ENCODE measurements at places on chromosomes 12 and 14.
A peak's percentile ranks its signal among the peaks of the same experiment; 100 is the strongest.

- DNase-seq, result no peak
Measured at GRCh38 chr14:40096968-40097367, 664.7 kb upstream of the FBXO33 start.

DNA sequence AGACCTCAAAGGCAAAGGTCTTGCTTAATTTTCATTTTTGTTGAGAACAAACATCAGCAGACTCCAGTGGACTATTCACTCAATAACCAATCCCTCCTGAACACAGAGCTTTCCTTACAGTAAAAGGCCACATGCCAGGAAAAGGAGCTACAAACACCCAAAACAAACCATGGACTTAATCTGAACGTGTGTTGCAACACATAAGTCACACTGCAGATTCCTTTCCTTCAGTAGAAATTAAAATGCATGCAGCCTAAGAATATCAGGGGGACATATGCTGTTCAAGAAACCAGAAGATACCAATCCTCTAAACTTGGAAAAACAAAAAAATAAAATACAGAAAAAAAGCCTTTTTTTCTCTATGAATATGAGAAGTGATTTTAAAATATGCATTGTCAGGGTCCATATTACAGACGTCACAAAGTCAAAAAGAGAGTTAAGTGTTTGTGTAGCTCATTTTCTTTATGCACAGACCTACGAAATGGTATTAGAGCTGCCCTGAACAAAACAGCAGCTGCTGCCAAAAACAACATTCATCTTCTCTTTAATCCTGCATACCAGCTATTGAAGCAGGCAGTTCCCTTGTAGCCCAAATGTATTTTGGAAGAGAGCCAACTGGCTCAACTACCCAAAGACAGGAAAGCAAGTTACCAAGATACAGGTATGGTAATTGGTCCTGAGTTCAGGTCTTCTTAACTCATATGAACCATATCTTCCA is 26.2 kb downstream of the KITLG start:
- peak; percentile 53 for DNase-seq

- DNase-seq, result peak; percentile 53
Measured at GRCh38 chr14:23294734-23295561, 7.7 kb downstream of the PPP1R3E start.

GRCh38 chr12:15256761-15257160 is 35.5 kb upstream of the RERG start:
- no peak for DNase-seq

- no peak for DNase-seq
Measured at GRCh38 chr12:92929983-92930382, 888 bp upstream of the EEA1 start.

DNA sequence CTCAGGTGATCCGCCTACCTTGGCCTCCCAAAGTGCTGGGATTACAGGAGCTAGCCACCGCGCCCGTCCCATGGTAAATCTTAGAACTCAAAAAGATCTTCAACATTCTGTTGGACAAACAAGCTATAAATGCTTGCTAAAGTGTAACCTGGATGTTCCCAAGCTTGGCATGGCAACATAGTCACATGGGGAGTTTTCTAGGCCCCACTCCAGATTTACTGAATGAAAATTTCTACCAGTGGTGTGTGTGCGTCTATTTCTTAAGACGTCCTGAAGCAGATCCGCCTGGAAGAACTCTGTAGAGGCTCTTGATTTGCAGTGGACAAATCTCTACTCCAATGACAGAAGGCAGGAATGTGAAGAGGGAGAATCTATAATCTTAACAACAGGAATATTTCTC is 59.9 kb downstream of the ZFYVE21 start:
- DNase-seq, result no peak

DNA sequence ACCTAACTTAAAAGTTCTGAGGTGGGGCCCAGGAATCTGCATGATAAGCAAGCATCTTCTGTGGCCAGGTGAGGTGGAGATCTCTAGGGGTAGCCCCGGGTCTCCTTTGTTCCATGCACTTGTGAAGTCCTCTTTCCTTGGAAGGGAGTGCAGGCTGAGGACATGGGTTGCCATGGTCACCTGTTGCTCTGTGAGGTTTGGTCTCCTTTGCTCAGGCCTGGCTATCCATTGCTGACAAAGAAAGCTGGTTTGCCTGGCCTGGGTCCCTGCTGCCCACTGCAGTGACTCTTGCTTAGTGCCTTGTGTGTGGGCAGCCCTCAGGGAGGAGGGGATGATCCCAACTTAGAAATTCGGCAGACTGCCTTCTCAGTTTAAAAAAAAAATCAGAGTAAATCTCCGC is 11.1 kb downstream of the NRXN3 start:
- no peak for DNase-seq

DNA sequence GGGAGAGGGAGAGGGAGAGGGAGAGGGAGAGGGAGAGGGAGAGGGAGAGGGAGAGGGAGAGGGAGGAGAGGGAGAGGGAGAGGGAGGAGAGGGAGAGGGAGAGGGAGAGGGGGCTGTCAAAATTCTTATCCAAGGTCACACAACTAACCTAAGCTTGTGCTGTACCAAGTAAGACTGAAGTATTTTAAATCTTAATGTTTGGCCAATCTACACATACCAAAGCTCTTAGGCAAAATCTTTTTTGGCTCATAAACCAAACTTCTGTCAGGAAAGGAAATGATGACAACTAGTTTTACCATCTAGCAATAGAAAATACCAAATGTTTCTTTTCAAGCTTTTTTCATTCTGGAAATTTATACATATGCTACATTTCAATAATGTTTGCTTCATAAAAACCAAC is 33.8 kb downstream of the CCDC38 start:
- DNase-seq, result no peak

DNA sequence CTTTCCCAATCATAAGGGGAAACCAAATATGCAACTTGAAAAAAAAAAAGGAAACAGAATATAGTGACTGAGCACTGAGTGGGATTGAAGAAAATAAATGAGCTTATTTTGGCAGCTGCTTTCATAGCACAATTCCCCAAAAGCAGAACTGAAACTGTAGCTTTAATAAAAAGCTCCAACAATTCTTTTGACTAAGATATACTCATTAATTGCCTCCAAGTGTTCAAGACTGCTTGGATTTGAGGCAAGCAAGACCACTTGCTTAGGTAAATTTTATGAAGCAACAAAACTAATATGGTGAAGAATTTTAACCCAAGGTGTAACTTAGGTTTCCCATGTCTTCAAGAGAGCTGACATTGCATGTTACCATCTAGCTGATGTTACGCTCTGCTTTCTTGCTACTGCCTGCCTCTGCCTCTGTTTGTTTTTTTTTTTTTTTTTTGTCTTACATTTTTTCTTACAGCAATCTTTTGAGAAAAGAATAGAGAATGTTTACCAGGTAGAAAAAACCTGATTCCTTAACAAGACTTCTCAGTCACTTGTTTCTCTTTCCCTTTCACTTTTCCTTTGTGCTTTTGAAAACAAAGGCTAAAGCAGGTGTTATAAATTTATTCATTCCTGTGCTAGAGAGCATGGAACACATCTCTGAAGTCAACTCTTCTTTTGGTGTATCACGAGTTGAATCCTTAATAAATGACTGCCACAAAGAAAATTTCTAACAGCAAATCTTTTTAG is 134.4 kb downstream of the BCAT1 start:
- DNase-seq, result no peak

DNA sequence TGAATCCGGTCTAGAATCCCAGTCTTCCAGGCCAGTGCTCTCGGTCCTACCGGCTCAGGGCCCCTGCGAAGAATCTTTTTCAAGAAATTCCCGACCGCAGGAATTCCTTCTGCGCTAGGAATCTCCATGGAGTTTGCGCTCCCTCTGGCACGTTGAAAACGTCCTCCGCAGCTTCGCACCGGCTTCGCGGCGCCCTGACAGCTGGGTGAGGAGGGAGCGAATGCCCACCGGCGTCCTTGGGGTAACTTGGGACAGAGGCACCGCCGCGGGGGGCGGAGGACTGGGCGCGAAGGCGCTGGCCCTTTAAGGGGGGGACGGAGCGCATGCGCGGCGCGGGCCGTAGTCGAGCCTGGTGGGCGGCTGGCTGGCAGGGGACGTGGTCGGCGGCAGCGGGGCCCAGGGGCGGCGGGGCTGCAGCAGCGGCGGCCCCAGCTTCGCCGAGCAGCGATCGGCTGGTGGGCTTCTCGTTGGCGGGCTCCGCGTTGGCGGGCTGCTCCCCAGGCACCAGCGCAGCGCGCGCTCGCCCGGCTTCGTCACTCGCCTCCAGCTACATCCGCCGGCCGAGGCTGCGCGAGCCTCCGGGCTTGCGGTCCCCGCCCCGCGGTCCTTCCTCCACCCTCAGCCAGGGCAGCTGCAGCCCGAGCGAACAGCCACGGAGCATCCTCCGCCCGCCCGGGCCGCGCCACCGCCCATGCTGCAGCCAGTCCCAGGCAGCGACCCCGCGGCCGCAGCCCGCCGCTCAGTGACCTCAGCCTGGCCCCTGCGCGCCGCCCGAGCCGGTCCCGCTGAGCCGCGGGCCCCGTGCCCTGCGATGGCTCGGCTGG is at the start of gene VASH1:
TSS of gene VASH1 (plus strand) at position 333 of the 824 bp plus-strand sequence. CDS start 1,354 bp downstream, outside the sequence.
- DNase-seq, result peak; percentile 86

DNA sequence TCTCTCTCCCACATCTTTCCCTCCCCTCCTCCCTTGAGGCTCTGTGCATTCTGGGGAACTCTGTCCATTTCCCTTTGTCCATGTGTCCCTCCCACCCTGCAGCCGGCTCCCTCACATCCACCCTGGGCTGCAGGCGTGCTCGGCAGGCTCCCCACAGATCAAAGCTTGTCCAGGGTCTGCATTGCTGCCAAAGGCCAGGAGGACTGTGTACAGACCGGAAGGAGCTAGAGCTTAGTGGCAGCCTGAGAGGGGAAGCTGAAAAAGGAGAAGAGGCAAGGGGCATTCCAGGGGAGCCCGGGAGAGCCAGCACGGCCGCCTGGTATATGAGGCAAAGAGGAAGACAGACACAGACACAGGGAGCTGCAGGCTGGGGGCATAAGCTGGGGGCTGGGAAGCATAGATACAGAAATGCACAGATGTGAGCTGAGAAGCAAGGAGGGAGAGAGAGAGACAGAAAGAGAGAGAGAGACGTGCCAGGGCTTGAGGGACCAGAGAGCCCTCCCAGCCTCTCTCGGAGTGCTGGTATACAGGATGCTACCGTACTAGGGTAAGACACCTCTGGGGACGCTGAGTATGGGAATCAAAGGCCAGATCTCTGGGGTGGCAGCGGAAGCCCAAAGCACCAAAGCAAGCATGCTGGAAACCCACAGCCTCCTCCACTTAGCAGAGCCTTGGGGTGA is 3.3 kb downstream of the CD4 start:
- no peak for DNase-seq

DNA sequence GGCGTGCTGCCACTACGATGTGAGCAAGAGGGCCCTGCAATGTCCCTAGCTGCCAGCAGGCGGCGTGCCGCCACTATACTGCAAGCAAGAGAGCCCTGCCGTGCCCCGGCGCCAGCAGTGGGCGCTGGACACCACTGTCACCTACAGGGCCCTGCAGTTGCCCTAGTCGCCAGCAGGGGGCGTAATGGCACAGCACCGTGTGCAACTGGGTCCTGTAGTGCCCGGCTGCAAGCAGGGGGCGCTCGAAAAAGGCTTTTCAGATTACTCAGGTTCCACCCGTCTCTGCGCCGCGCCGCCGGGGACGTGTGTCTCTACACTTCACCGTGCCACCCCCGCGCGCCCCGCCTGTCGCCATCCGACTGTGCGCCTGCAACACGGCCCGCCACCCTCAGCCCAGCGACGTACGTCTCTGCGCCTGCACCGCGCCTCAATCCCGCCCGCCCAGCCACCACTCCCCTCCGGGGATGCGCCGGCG is 1356.9 kb downstream of the TMEM121 start:
- DNase-seq, result peak; percentile 36

- no peak for DNase-seq
Measured at GRCh38 chr14:93299416-93299815, 33.4 kb downstream of the BTBD7 start.

DNA sequence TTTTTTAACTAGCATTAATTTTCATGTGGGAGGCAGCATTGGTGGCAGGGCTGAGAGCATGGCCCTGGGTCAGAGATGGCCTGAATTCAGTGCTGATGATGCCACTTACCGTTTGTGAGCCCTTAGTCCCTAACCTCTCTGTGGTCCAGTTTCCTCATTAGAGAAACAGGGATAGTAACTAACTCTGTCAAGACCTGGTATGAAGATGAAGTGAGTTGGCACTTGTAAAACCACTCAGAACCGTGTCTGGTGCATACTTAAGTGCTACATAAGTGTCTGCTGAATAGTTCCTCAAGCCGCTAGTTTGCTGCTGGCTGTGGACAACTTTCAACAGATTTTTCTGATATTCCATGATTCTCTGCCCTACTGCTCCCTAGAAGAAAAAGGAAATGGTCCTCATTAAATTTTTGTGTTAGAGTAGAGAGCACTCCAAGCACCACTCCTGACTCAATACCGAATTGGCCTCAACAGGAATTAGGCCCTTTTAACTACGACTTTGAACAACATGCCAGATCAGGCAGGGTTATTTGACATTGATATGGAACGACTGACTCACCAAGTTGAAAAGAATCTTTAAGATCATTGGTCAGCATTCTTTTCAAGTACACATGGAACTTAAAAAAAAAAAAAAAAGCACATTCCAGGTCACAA is 250.2 kb downstream of the ANO2 start:
- DNase-seq, result no peak

GRCh38 chr12:121826318-121827150 is 22.7 kb downstream of the SETD1B start:
- DNase-seq, result no peak

- no peak for DNase-seq
Measured at GRCh38 chr14:22648506-22648905, 4.4 kb upstream of the OR6J1 start.

- no peak for DNase-seq
Measured at GRCh38 chr12:132946246-132946820, 9.8 kb downstream of the ZNF605 start.

- no peak for DNase-seq
Measured at GRCh38 chr12:50639721-50640120, 124.2 kb upstream of the ATF1 start.

DNA sequence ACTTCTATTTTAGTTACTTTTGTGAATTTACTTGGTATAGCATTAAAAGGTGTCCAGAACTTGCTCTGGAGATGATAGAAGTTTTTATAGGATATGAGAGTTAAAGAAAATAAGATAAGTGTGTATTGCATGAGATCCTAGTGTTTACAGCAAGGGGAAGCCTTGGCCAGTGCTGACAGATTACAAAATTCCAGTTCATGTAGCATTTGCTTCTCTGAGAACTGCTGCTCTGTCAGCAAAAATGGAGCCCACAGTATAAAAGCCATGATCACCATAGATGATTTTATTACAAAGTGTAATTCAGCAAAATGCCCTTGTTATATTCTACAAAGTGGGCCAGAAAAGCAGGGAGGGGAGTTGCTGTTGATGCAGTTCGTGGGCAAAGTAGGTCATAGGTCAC is 40.0 kb upstream of the ATF1 start:
- no peak for DNase-seq

GRCh38 chr12:121628536-121628935 is 2.2 kb downstream of the ORAI1 start:
- DNase-seq, result no peak

GRCh38 chr14:94244182-94244581 is 48.9 kb downstream of the SERPINA10 start:
- DNase-seq, result no peak

GRCh38 chr12:46699986-46700385 is 125.8 kb downstream of the SLC38A4 start:
- DNase-seq, result no peak

All from Daoy (cell line).